Natural killer cell (primary cell): ENCODE measurements at places on chromosomes 12 and 14. TPM values are rescaled to one million over a fixed set of nuclear protein-coding genes. Genes with fewer than 3 reads are reported as not detected.

The RTL1 gene
- total RNA-seq = not detected

The ACRBP gene
- total RNA-seq = 4.7 TPM

- no peaks in the 10 kb centered on the region for H3K27me3 ChIP-seq
- no peak overlapping the region for H3K4me3 ChIP-seq
- no peak overlapping the region for H3K27ac ChIP-seq
Observed at GRCh38 chr14:92360651-92361370, 37.8 kb downstream of the SLC24A4 start.

DNA sequence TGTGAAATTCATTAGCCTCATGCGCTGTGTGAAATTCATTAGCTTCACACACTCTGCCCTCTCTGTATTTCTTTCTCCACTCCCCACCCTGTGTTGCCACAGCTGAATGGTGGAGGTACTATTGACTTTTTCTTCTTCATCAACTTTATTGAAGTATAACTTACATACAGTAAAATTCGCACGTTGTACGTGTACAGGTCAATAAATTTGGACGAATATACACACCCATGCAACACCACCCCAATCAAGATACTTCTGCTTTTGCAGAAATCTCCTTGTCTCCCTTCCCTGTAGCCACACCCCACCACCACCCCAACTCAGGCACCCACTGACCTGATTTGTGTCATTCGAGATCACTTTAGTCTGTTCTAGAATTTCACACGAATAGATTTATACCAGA lies 51.8 kb downstream of the FBXL14 start:
- H3K27ac ChIP-seq = no peak overlapping the region
- no peak overlapping the region for H3K4me3 ChIP-seq
- no peaks in the 10 kb centered on the region for H3K36me3 ChIP-seq
- no peaks in the 10 kb centered on the region for H3K4me1 ChIP-seq

The C12orf60 gene
- 0.33 TPM for total RNA-seq

GRCh38 chr12:59282999-59283398 lies 312.8 kb upstream of the SLC16A7 start:
- H3K27me3 ChIP-seq = no peaks in the 10 kb centered on the region
- no peak overlapping the region for H3K27ac ChIP-seq
- no peaks in the 10 kb centered on the region for H3K4me1 ChIP-seq
- no peak overlapping the region for H3K4me3 ChIP-seq
- no peaks in the 10 kb centered on the region for H3K36me3 ChIP-seq
- no peak for DNase-seq

GRCh38 chr14:50532502-50533240 lies at the start of gene MAP4K5:
Gene MAP4K5, minus strand, starts transcription at chr14:50532569. Its CDS starts 520 bp downstream, at chr14:50532049.
- H3K4me1 ChIP-seq = peaks cover 7% of the 10 kb centered on the region
- H3K27ac ChIP-seq = peak within 1 kb of the TSS; percentile 67
- H3K27me3 ChIP-seq = no peaks in the 10 kb centered on the region
- H3K4me3 ChIP-seq = peak within 1 kb of the TSS; percentile 60
- peaks cover 3% of the 10 kb centered on the region for H3K36me3 ChIP-seq

- no peak for DNase-seq
- H3K4me3 ChIP-seq = no peak overlapping the region
- H3K27me3 ChIP-seq = no peaks in the 10 kb centered on the region
- peaks cover 16% of the 10 kb centered on the region for H3K4me1 ChIP-seq
Observed at GRCh38 chr12:89883630-89884389, 175.2 kb upstream of the ATP2B1 start.

DNA sequence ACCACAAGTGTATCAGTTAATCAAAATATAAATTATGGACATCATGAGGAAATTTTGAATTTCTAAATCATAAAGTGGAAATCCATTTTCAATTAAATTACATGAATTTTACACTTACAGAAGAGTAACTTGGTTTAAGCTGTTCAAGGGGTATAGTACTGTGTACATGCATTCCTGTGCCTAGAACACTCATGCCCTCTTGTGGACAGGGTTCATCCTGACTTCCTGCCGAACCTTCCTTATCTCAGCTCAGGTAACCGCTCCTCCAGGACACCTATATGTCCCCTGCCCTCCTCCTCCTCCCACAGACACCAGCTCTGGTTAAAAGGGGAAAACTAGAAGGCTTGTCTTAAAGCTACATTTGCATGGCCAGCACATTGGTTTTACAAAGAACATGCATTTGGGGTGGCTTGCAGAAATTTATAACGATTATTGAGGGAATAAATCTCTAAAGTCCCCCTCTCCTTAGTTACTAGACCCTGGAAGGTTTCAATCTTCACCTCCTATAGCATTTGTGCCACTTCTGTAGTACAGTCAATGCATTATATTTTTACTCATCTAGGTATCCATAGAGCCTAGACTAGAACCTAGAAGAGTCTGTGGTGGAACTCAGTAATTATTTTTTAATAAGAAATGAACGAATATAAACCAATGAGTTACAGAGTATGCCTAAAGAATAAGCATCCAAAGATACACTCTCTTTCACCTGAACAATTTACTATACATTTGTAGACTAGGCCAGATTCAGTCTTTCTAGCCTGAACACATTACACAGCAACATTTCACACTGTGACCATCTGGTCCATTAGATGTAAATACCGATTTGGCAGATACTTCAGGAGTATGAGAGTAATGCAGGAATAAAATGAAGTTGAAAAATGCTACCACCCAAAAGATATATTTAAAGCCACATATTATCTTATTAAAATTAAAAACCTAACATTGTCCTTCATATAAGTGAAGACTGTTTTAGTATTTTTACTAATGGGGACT lies 345.6 kb downstream of the PAWR start:
- H3K36me3 ChIP-seq = no peaks in the 10 kb centered on the region
- H3K4me1 ChIP-seq = no peaks in the 10 kb centered on the region
- no peak for DNase-seq
- H3K27ac ChIP-seq = no peak overlapping the region

The ANKRD33 gene
- not detected for total RNA-seq

- H3K4me3 ChIP-seq = no peak overlapping the region
- no peaks in the 10 kb centered on the region for H3K27me3 ChIP-seq
- DNase-seq = no peak
- H3K27ac ChIP-seq = no peak overlapping the region
- H3K4me1 ChIP-seq = no peaks in the 10 kb centered on the region
- no peaks in the 10 kb centered on the region for H3K36me3 ChIP-seq
Observed at GRCh38 chr12:12086973-12087692, 16.4 kb downstream of the BCL2L14 start.

DNA sequence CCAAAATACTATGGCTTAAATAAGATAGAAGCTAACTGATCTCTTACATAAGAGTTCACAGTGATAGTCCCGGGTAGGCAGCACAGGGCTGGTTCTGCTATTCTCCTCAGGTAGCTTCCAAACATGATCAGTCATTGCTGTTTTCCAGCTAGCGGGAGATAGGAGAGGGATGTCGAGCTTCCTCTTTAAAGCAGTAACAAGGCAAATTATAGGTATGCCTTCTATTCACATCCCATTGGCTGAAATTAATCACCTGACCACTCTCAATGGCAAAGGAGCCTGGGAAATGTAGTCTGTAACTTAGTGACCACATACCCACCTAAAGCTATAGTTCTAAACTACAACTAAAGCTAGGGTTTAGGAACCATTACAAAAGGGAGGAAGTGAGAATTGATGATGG lies 34.5 kb upstream of the VRK1 start:
- no peak overlapping the region for H3K27ac ChIP-seq
- H3K4me3 ChIP-seq = no peak overlapping the region
- no peaks in the 10 kb centered on the region for H3K4me1 ChIP-seq

The MGAT2 gene
- 33.8 TPM for total RNA-seq

DNA sequence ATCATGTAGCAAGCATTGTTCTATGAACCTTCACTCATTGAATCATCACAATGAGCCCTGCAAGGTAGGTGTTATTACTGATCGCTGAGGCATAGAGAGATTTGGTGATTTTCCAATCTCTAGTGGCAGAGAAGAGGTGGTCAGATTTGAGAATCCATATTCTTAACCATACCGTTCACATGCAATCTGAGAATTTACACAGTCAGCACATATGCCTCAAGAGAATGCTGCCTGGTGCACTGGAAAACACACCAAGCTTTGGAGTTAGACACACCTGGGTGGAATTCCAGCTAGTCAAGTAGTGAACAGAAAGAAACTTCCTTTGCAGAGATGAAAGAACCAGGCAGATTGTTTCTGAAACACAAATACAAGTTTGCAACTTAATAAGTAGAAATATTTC lies 94.1 kb downstream of the LGR5 start:
- H3K27me3 ChIP-seq = no peaks in the 10 kb centered on the region
- no peak overlapping the region for H3K4me3 ChIP-seq

The C1S gene
- 1.6 TPM for total RNA-seq

The GSC gene
- total RNA-seq = 0.77 TPM

The DDX54 gene
- total RNA-seq = 97.1 TPM

The ETFBKMT gene
- total RNA-seq = 1.9 TPM

The CD27 gene
- 13.7 TPM for total RNA-seq

DNA sequence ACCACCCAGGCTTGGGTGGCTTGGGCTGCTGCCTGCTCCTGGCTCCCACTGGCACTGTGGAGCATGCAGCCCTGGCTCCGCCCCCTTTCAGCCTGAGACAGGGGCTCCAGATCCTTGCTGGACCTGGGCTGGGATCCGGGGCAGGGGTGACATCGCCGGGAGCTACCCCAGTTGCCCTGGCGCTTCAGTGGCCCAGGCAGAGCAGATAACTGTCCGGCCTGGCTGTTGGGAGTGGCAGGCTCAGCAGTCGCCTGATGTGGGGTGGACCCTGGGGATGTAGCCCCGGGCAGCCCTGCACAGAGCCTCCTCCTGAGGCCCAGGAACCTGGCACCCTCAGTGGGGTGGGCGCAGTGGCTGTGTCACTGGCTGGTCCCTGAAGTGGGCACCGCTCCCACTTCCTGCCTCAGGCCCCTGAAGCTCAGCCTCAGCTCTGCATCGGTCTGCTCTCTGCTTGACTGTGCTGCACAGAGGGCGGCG lies 57.9 kb downstream of the FUT8 start:
- no peak overlapping the region for H3K27ac ChIP-seq
- H3K36me3 ChIP-seq = peaks cover 2% of the 10 kb centered on the region
- no peak for DNase-seq
- H3K4me1 ChIP-seq = peaks cover 11% of the 10 kb centered on the region

GRCh38 chr12:51033048-51033447 lies 6.9 kb upstream of the SLC11A2 start:
- H3K4me3 ChIP-seq = no peak overlapping the region
- H3K27me3 ChIP-seq = no peaks in the 10 kb centered on the region
- H3K27ac ChIP-seq = no peak overlapping the region
- DNase-seq = no peak
- H3K4me1 ChIP-seq = no peaks in the 10 kb centered on the region
- H3K36me3 ChIP-seq = no peaks in the 10 kb centered on the region

- H3K36me3 ChIP-seq = peaks cover 10% of the 10 kb centered on the region
- H3K4me3 ChIP-seq = no peak overlapping the region
- peaks cover 22% of the 10 kb centered on the region for H3K4me1 ChIP-seq
- H3K27me3 ChIP-seq = no peaks in the 10 kb centered on the region
- no peak for DNase-seq
- H3K27ac ChIP-seq = no peak overlapping the region
Observed at GRCh38 chr12:116927244-116927940, 16.6 kb downstream of the FBXW8 start.

The ANGEL1 gene
- 17.2 TPM for total RNA-seq

The KRT77 gene
- not detected for total RNA-seq

GRCh38 chr14:29077916-29078315 lies 311.3 kb downstream of the FOXG1 start:
- no peak overlapping the region for H3K4me3 ChIP-seq
- no peaks in the 10 kb centered on the region for H3K4me1 ChIP-seq
- no peaks in the 10 kb centered on the region for H3K27me3 ChIP-seq
- no peak for DNase-seq
- H3K36me3 ChIP-seq = no peaks in the 10 kb centered on the region

The MYH7 gene
- not detected for total RNA-seq

DNA sequence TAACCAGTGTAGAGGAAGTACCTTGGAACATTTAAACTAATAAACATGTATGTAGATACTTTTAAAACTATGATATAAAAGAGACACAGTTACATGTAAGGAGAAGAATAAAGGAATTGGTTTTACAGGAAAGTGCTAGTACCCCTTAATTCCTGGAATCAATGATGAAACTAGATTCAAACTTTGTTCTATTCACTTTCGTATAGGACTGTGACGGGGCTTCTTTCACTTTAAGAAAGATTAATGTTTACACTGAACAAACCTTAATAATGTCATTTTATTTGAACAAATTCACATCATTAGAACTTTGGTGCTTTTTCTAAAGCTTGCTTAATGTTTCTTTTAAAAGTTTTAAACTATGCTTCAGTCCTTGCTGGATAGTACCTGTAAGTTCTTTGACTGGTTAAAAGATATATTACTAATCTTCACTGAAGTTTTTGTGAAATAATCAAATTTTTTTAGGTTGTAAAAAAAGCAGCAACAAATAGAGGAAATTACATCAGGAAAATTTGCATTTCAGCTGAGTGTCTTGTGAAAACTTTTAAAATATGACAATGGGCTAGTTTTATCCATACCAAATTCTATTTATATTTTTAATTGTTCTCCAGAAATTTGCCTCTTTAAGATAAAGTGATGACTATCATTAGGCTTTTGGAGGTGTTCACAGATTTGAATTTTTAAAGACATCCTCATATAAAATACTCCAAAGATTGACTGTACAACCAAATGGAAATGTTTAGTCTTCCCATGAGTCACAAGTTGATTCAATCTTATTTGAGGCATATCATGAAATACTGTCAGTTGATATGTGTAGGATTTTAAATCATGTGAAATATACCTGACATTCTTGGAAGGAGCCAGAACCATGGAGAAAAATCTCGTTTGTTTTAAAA lies 36.2 kb downstream of the PAPOLA start:
- no peaks in the 10 kb centered on the region for H3K27me3 ChIP-seq
- H3K36me3 ChIP-seq = peaks cover 35% of the 10 kb centered on the region
- H3K27ac ChIP-seq = no peak overlapping the region
- H3K4me1 ChIP-seq = no peaks in the 10 kb centered on the region
- H3K4me3 ChIP-seq = no peak overlapping the region

The LRP1 gene
- total RNA-seq = 13.1 TPM

The DAO gene
- not detected for total RNA-seq

GRCh38 chr12:109357032-109357431 lies 9.3 kb downstream of the MYO1H start:
- no peaks in the 10 kb centered on the region for H3K27me3 ChIP-seq
- DNase-seq = no peak
- no peaks in the 10 kb centered on the region for H3K4me1 ChIP-seq
- H3K4me3 ChIP-seq = no peak overlapping the region

The NEUROD4 gene
- total RNA-seq = not detected

The POTEM gene
- total RNA-seq = not detected
